ENCODE measurements at places on chromosomes 7 and 10.

- DNase-seq, result no peak
Measured at GRCh38 chr7:107505997-107506673, 36.3 kb downstream of the GPR22 start.

DNA sequence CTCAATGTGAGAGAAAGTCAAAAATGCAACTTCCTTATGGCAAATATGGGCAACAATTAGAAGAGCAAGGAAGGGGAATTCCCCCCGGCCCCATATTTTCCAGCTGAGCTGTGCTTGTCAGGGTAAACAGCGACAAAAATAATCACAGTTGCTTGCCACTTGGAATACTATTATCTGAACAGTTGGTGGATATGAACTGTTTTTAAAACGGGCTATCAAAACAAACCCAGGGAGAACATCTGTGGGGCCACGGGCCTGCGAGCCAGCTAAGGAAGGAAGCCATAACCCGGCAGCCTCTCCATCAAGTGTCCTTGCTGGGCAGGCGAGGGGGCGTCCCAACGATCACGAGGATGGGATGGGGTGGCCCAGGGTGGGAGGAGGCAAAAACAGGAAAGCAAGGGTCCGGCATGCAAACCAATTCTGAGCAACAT, 228.4 kb downstream of the ARHGAP12 start:
- DNase-seq, result no peak

GRCh38 chr7:96189129-96189820, 132.6 kb downstream of the SLC25A13 start:
- DNase-seq, result no peak

DNA sequence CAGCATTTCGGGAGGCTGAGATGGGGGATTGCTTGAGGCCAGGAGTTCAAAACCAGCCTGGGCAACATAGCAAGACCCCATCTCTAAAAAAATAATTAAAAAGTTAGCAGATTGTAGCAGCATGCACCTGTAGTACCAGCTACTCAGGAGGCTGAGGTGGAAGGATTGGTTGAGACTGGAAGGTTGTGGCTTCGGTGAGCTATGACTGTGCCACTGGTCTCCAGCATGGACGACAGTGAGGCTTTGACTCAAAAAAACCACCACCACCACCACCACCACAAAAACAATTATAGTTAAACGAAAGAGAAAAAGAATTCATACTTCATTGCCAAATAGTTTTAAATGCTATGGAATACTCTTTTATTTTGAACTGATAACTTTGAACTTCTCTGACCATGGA, 63.4 kb downstream of the VTI1A start:
- no peak for DNase-seq

- DNase-seq, result no peak
Measured at GRCh38 chr10:86636311-86636710, 18.0 kb upstream of the OPN4 start.

DNA sequence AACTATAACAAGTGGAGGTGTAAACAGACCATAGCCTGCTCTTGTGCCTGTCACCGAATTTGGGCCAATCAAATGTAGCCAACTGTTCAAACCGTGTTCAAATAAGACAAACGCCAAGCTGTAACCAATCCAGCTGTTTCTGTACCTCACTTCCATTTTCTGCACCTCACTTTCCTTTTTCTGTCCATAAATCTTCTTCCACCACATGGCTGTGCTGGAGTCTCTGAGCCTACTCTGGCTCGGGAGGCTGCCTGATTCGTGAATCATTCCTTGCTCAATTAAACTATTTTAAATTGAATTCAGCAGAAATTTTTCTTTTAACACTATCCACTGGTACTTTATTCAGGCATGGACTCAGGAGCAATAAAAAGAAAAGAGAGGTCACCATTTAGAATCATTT, 29.9 kb upstream of the COL1A2 start:
- no peak for DNase-seq

DNA sequence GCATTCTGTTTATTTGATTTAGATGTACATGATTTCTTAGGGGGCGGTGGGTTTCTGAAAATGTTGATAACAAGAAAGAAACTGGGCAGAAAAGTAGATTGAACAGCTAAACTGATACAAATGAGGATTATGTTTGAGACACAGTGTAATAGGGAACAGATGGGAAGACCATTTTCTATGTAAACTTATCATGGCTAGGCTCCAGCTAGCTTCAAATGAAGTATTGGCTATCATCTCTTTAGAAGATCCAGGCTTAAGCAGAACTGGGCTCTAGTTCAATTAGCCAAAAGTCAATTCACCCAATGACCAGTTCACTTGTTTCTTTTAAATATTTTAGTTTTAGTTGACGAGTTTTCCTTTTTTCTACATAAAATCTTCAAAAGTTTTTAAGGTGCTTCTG, 639.5 kb downstream of the ANKRD7 start:
- DNase-seq, result no peak

GRCh38 chr10:98125940-98126631, 8.4 kb upstream of the R3HCC1L start:
- no peak for DNase-seq

DNA sequence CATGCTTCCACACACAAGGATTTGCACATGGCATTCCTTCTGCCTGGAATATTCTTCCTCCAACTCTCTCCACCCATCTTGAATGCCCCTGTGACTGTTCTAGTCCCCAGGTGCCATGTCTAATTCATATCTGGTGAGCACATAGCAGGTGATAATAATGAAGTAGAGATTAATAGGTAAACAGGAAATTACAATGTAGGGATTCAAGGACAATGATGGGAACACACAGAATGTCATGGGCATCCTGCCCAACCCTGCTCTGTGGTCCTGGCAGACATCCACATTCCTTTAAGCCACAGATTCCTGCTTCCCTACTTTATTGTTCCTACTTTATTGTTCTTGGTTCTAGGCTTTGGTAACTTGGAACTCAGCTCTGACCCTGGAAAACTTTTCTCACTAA, 115.8 kb downstream of the THSD7A start:
- DNase-seq, result no peak

- DNase-seq, result no peak
Measured at GRCh38 chr7:98214811-98215321, 3.6 kb downstream of the BHLHA15 start.

DNA sequence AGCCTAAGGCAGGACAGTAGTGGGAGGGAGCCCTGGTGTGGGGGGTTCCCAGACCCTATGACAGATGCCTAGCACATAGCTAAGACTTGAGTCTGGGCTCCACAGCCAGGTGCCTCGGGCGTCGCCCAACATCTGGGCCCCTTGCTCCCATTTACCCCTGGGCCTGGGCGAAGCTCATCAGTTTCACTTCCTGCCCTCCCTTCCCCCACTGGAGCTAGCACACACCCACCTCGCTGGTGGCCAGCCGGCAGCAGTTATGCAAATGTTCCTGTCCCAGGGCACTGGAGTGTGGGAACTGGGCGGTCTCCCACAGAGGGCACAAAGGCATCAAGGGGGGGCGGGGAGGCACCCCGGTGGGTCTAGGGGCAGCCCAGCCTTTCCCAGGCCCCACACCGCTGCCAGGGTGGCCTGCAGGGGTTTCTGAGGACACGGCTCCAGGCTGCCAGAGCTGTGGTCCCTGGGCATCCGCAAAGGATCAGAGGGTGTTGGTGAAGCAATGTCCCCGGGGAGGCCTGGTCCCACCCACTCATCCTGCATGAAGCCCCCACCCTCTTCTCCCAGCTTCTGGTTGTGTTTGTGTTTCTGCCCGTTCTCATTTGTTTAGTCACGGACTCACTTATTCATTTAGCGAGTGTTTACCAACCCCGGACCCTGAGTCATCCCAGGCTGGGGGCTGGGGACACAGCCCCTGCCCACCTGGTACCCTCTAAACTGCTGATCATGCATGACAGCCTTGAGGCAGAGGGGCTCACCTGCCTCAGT, 20.4 kb downstream of the SH2B2 start:
- DNase-seq, result no peak

DNA sequence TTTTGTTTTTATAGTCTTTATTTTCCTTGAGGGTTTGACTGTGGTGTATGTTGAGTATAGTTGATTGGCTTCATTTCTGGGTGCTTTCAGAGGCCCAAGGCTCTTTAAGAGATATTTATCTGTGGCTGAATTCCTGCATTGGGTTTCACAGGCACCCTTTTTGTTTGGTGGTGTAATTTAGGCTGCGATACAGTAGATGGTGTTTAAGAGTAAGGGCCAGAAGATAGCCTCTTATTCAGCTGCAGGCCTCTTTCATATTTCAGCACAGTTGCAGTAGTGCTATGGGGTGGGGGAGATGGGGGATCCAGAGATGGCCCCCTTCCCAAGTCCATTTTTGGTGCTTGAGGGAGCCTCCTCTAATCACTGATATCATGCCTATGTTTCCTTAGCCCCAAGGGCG, 69.7 kb downstream of the MGAM2 start:
- DNase-seq, result no peak

DNA sequence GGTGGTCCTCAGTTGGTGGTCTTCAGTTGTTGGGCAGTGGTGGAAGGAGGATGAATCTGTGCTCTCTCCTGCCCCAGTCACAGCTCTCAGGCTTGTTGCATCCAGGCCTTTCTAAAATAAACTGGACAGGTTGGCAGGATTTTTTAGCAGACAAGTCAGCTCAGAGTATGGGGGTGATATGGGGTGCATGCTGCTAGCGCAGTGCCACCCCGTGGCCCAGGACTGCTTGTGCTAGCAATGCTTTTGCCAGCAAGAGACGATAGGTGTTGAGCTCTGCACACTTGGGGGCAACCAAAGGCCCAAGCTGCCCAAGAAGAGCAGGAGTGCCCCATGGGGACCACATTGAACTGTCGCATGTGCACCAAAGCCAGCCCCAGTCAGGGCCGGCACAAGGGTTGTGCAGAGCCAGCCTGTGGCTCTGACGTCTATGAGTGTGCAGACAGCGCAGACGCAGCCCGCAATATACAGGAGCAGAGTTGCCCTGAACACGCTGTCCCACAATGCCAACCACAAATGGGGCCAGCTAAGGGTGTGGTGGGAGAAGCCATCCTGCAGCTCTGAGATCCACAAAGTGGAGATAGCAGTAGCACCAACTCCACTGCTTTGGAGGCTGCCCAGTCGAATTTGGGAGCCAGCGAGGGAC, 49.8 kb upstream of the PDSS1 start:
- DNase-seq, result no peak

DNA sequence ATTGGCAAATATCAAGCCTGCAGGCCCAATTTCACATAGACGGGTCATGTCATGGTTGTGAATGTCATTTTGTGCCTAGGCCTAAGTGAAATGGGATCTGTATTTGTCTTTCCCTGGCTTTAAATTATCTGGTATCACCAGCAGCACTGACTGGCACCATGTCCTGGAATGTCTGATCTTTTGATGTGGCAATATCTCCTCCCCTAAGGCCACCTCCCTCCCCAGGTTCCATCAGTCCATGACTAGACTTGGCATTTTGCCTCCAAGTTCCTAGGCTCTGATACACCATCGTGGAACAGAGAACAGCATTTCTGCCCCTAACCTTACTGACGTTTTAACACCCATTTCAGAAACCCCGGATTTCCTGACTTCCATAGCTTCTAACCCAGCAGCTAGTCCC, 513.9 kb downstream of the GALNT17 start:
- no peak for DNase-seq

DNA sequence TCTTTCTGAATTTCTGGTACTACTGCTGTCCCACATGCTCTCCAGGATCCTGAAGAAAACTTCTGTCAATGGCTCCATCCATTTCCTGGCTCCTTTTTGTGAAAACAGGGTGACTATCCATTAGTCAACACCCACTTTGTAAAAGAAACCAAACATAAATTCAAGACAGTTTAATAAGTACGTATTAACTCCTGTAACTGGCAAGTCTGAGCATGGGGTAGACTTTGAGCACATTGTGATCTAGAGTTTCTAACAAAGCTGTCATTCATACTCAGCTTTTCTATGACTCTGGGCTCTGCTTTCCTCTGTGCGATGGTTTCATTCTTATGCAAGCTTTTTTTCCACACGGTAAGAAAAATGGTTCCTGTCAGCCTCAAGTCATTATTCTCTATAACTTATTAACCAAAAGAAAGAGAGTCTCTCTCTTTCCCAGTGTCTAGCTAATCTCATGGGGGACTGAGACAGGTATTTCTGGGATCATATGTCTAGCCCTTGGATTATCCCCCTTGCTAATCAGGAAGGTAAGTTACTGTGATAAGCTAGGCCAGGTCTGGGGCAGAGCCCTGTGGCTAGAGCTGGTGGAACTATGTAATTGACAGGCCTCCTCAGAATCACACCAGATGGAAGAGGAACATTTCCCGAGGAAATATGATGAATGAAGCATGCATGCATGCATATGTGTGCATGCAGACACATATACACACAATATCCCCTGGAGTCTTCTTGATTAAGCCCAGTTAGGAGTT, 98.5 kb downstream of the GNAI1 start:
- no peak for DNase-seq

GRCh38 chr7:116426428-116427156, 72.9 kb upstream of the CAV2 start:
- no peak for DNase-seq

- DNase-seq, result no peak
Measured at GRCh38 chr10:125081931-125082330, 78.4 kb downstream of the CTBP2 start.

DNA sequence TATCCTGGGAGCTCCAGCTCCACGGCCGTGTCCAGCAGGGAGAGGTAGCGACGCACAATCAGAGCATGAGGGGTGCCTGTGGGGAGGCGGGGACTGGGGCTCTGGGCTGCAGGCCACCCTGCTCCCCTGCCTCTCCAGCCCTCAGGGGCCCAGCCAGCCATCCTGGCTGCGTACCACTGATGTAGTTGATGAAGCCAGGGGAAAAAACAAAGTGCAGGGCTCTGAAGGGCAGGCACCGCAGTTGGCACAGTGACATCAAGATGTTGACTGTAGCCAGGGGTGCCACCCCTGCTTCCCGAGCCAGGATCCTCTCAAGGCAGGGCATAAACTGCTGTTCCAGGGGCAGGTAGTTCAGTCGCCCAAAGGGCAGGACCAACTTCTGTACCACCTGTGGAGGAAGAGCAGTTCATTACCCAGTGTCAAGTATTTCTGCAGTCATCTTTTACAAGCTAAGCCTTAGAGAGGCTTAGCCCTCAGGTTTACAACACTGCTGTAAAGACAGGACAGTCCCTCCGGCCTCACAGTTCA, 2.8 kb downstream of the FASTK start:
- DNase-seq, result no peak

DNA sequence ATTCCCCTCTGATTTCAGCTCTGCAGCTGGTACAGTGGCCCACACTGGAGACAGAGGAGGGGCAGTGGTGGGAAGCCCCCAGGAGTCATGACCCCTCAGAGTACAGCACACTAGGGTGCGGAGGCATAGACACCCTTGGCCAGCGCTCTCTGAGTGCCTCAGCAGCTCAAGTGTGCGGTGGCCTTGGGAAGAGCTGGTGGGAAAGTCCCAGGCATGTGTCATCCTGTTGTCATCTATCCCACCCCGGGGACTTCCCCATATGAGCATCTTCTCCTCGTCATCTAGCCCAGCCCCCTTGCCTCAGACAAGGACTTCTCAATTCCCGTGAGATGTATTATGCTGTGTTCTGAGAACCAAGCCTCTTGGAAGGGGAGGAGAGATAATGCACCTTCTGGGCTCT, 15.6 kb upstream of the PPIF start:
- peak; percentile 22 for DNase-seq

- DNase-seq, result no peak
Measured at GRCh38 chr7:137469191-137469811, 125.8 kb upstream of the PTN start.

- DNase-seq, result no peak
Measured at GRCh38 chr7:69162931-69163670, 435.2 kb upstream of the AUTS2 start.
